ENCODE measurements at places on chromosomes 3 and 15. TPM values are rescaled to one million over a fixed set of nuclear protein-coding genes. Genes with fewer than 3 reads are reported as not detected.

SAXO2 gene
- total RNA-seq: 1.6 TPM

C15orf39 gene
- 57.2 TPM for total RNA-seq

RNF13 gene
- 30.6 TPM for total RNA-seq

GRCh38 chr15:91887921-91888373, 34.4 kb downstream of the SLCO3A1 start:
- H3K4me1 ChIP-seq: peaks cover 4% of the 10 kb centered on the region
- no peak for DNase-seq
- H3K4me3 ChIP-seq: no peak overlapping the region
- no peak overlapping the region for H3K27ac ChIP-seq
- H3K27me3 ChIP-seq: no peaks in the 10 kb centered on the region
- H3K36me3 ChIP-seq: peaks cover 8% of the 10 kb centered on the region

- H3K4me3 ChIP-seq: no peak overlapping the region
- H3K27me3 ChIP-seq: no peaks in the 10 kb centered on the region
- H3K36me3 ChIP-seq: no peaks in the 10 kb centered on the region
- DNase-seq: no peak
- no peaks in the 10 kb centered on the region for H3K4me1 ChIP-seq
Observed at GRCh38 chr15:71888797-71889196, 78.4 kb downstream of the NR2E3 start.

DNA sequence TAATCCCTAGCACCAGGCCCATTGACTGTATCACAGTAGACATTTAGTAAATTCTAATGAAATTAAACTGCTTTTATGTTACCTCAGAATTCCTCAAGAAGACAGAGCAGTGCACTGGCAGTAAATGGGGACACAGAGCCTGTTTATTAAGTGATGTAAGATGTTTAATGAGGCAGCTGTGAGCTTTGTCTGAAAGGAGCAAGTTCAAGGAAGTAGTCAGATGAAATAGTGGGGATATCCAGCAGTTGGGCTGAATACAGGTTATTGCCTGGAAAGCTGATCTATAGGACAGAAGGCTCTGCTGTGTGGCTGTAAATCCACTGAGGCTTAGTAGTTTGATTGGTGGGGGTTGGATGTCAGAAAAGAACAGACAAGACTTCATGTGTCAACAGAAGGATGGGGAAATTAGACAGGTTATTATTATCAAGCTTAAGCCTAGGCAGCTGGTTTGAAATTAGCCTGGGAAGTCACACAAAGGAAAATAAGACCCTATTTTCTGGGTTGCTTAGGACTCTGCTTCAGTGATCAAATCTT, 62.2 kb downstream of the PFN2 start:
- H3K27me3 ChIP-seq: no peaks in the 10 kb centered on the region
- no peak for DNase-seq
- no peak overlapping the region for H3K27ac ChIP-seq
- peaks cover 6% of the 10 kb centered on the region for H3K36me3 ChIP-seq
- no peak overlapping the region for H3K4me3 ChIP-seq

DNA sequence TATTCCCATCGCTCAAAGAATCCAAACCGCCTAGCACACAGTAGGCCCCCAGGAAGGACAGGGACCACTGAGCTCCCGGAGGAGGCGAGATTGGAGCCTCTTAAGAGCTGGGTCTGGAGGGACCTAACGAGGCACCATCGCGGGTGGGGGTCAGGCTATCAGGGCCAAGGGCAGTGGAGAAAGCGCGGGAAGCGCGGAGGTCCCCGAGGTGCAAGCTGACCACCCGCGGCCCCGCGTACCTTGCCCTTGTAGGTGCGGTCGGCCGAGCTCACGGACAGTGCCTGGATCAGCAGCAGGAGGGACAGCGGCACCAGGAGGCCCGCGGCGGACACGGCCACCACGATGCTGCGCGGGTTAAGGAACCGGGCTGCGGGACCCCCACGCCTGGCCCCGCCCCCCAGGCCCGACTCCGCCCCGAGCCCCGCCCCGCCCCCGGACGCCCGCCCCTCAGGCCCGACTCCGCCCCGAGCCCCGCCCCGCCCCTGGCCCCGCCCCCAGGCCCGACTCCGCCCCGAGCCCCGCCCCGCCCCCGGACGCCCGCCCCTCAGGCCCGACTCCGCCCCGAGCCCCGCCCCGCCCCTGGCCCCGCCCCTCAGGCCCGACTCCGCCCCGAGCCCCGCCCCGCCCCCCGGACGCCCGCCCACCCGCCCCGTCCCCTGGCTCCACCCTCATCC, 3.9 kb downstream of the ZDHHC19 start:
- H3K4me1 ChIP-seq: peaks cover 13% of the 10 kb centered on the region
- H3K27ac ChIP-seq: no peak overlapping the region
- DNase-seq: no peak
- H3K27me3 ChIP-seq: peaks cover 25% of the 10 kb centered on the region
- peak overlapping the region; percentile 80 for H3K4me3 ChIP-seq

- H3K36me3 ChIP-seq: peaks cover 68% of the 10 kb centered on the region
- no peaks in the 10 kb centered on the region for H3K4me1 ChIP-seq
- no peak overlapping the region for H3K27ac ChIP-seq
- no peaks in the 10 kb centered on the region for H3K27me3 ChIP-seq
Observed at GRCh38 chr3:10310578-10310977, 10.3 kb downstream of the SEC13 start.

GRCh38 chr3:48765376-48765775, 48.4 kb upstream of the IP6K2 start:
- H3K4me1 ChIP-seq: no peaks in the 10 kb centered on the region
- no peaks in the 10 kb centered on the region for H3K27me3 ChIP-seq
- no peak overlapping the region for H3K4me3 ChIP-seq
- DNase-seq: no peak

DNA sequence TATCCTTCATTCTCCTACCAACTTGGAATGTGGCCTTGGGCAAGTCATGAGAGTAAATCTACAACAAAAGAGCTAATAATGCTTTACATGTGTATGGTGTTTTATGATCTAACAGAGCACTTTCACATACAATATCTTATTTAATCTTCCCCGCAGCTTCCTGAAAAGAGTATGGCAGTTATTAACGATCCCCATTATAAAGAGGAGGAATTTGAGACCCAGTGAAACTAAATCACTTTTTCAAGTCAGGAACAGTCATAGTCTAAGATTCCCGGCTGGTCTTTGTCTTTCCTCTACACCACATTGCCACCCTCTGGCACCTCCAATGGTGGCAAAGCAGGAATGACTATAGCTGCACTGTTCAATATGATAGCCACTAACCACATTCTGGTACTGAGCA, 69.7 kb upstream of the CMSS1 start:
- no peak for DNase-seq
- no peak overlapping the region for H3K4me3 ChIP-seq
- no peak overlapping the region for H3K27ac ChIP-seq
- H3K36me3 ChIP-seq: no peaks in the 10 kb centered on the region
- H3K4me1 ChIP-seq: no peaks in the 10 kb centered on the region

- no peak overlapping the region for H3K27ac ChIP-seq
- no peaks in the 10 kb centered on the region for H3K27me3 ChIP-seq
- no peaks in the 10 kb centered on the region for H3K36me3 ChIP-seq
Observed at GRCh38 chr3:146449613-146450012, 19.7 kb downstream of the PLSCR2 start.

DNA sequence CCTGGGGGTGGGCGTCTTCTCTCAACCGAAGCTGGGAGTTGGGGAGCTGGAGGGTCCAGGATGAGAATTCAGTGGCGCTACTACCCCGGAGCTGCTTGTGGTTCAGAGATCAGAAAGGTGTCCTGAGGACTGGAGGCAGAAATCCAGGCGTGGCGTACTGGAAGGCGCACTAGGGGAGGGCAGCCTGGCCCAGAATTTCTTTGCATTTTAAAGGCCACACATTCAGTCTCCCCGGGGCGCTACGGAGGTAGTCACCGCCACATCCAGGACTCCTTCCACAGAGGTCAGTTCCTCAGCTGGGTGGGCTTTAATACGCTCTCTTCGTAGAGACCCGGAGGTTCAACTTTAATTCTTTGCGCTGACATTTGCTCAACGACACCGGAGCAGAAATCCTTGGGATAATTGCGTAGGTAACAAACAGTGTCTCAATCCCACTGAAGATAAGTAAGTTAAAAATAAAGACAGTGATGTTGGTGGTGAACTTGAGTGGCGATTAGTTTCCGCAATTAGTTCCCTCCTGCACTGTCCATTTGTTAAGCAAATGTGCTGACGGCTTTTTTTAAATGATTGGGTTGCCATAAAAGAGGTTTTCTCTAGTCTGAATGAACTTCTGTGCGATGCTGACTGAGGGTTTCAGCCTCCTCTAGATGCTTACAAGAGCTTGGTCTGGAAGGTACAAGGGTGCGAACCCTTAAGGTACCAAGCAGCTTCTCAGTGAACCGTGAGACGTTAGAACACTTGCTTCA, 535 bp downstream of the MCTP2 start:
- peaks cover 3% of the 10 kb centered on the region for H3K27me3 ChIP-seq
- peaks cover 70% of the 10 kb centered on the region for H3K4me1 ChIP-seq
- peak overlapping the region; percentile 92 for H3K4me3 ChIP-seq
- H3K27ac ChIP-seq: peak overlapping the region; percentile 96
- peaks cover 28% of the 10 kb centered on the region for H3K36me3 ChIP-seq

DNA sequence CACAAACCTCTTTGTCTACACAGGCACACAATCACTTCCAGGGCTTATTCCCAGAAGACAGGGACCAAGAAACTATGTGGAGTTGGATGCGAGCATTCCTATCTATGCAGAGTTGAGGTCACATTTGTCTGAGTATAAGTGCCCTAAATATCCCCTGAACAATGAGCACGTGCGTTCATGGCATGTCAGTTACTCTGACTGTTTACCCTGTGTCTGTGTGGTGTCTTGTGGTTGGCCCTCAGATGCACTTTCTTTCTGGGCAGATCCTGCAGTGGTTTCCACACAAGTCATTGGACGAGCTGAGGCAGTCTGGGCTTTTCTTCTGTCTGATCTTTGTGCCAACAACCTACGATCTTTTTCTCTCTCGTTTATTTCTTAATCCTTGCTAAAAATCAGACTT, 134.5 kb downstream of the FBN1 start:
- no peaks in the 10 kb centered on the region for H3K4me1 ChIP-seq
- H3K27ac ChIP-seq: no peak overlapping the region
- no peak overlapping the region for H3K4me3 ChIP-seq
- no peaks in the 10 kb centered on the region for H3K36me3 ChIP-seq

- H3K27ac ChIP-seq: no peak overlapping the region
- no peak for DNase-seq
- no peaks in the 10 kb centered on the region for H3K4me1 ChIP-seq
- H3K27me3 ChIP-seq: no peaks in the 10 kb centered on the region
Observed at GRCh38 chr3:165919284-165919683, 82.1 kb upstream of the BCHE start.

- no peaks in the 10 kb centered on the region for H3K36me3 ChIP-seq
- no peak overlapping the region for H3K27ac ChIP-seq
- no peak overlapping the region for H3K4me3 ChIP-seq
- peaks cover 3% of the 10 kb centered on the region for H3K27me3 ChIP-seq
- H3K4me1 ChIP-seq: peaks cover 1% of the 10 kb centered on the region
Observed at GRCh38 chr3:159818997-159819500, 169.6 kb upstream of the IL12A start.

- H3K4me1 ChIP-seq: no peaks in the 10 kb centered on the region
- DNase-seq: no peak
- H3K27ac ChIP-seq: no peak overlapping the region
- H3K36me3 ChIP-seq: no peaks in the 10 kb centered on the region
- no peaks in the 10 kb centered on the region for H3K27me3 ChIP-seq
Observed at GRCh38 chr3:53812434-53812833, 33.8 kb downstream of the CHDH start.

- H3K4me1 ChIP-seq: no peaks in the 10 kb centered on the region
- H3K4me3 ChIP-seq: no peak overlapping the region
- no peaks in the 10 kb centered on the region for H3K36me3 ChIP-seq
- peaks cover 3% of the 10 kb centered on the region for H3K27me3 ChIP-seq
- no peak for DNase-seq
Observed at GRCh38 chr15:100929641-100930042, 10.5 kb downstream of the LRRK1 start.

DNA sequence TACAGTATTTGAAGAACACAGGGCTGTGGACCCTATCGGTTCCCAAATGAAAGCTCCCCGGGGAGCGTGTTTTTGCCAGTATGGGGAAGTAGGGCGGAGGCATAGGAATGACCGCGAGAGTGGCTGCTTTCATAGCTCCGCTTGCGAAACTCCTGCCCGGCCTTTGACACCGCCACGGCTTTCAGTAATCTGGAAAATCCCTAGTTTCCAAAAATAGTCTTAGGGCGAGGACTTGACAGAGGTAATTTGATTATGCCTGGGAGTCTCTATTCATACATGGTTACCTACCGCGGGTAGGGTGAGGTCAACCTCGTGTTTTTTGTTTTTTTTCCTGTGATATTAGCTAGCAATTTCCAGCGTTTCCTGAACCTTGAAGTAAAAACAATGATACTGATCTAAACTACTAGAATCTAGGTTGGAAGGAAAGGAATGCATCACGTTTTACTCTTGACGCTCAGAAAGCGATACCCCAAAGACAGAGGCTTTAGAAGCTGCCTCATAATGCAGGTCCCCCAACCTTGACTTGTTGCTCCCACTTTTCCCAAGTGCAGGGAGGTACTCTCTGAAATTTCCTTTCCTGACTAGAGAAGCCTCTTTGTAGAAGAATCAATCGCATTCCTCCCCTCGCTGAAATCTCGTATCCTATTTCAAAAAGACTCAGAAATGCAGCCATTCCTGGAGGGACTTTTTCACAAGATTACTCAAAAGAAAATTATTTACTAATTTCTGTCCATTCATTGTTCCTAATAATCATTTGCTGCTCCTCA, 894 bp upstream of the CCNL1 start:
- peak; percentile 64 for DNase-seq
- peaks cover 44% of the 10 kb centered on the region for H3K36me3 ChIP-seq
- peak overlapping the region; percentile 88 for H3K4me3 ChIP-seq
- no peaks in the 10 kb centered on the region for H3K27me3 ChIP-seq
- peaks cover 47% of the 10 kb centered on the region for H3K4me1 ChIP-seq

DNA sequence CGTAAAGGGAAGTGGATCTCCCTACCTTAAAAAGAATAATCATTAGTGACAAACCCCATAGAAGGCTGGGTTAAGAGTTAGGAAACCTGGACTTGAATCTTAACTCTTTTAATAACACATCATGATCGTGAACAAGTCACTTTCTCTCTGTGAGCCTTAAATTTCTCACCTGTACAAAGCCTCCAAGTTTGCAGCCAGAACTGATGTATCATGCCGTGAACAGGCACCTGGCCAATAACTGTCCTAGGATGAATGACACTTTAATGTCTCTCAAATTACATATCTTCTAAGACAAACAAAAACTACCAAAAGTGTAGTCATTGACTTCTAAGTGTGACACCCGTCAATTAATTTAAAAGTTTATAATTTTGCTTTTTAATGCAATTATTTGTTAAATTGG, 3.9 kb downstream of the UPK1B start:
- no peak for DNase-seq
- H3K36me3 ChIP-seq: no peaks in the 10 kb centered on the region
- no peak overlapping the region for H3K4me3 ChIP-seq
- H3K27me3 ChIP-seq: peaks cover 18% of the 10 kb centered on the region
- H3K4me1 ChIP-seq: no peaks in the 10 kb centered on the region
- no peak overlapping the region for H3K27ac ChIP-seq

DNA sequence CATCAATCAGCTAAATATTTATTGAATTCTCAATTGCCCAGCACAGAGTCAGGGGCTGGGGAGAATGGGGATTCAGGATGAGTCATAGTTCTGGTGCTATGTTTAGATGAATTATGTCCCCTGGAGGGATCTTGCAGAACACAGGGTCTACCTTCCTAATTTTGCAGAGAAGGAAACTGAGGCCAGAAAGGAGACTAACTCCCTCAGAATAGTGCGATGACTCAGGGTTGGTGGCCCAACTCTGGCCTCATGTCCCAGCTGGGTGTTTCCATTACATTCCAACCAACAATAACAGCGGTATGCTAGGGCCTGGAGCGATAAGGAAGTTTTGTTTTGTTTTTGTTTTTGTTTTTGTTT, 270.9 kb downstream of the TLE3 start:
- H3K36me3 ChIP-seq: no peaks in the 10 kb centered on the region
- no peak for DNase-seq
- no peaks in the 10 kb centered on the region for H3K4me1 ChIP-seq
- no peak overlapping the region for H3K27ac ChIP-seq
- H3K4me3 ChIP-seq: no peak overlapping the region
- peaks cover 22% of the 10 kb centered on the region for H3K27me3 ChIP-seq

Data from activated CD8-positive, alpha-beta T cell treated with anti-CD3 and anti-CD28 coated beads, Interleukin-2, amount 10 ng/mL, durations not matched to agents 7 days and 5 days (primary cell).